HuH-7.5 (cell line): ENCODE measurements at places on chromosomes 4 and X.

GRCh38 chr4:3385711-3386420 is 55.9 kb upstream of the HGFAC start:
- DNase-seq, result no peak

GRCh38 chrX:2638279-2638678 is 52.8 kb upstream of the CD99 start:
- DNase-seq, result no peak

- DNase-seq, result no peak
Measured at GRCh38 chr4:76968937-76969336, 19.4 kb downstream of the SEPTIN11 start.

- no peak for DNase-seq
Measured at GRCh38 chrX:38232079-38232686, 11.5 kb upstream of the SRPX start.

DNA sequence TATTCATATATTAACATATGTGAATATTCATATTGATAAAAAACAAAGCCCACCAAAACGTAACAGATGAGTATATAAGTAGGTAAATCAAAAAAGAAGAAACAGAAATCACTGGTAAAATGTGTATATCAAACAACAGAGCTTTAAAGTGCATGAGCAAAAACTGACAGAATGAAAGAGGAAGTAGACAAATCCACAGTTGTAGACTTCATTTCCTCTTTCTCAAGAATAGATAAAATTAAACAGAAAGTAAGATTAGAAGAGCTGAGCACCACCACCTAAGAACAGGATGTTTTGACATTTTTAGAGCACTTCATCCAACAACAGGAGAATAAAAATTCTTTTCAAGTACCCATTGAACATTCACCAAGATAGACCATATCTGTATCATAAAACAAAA is 64.6 kb downstream of the CNKSR2 start:
- DNase-seq, result no peak

GRCh38 chr4:155011163-155011780 is 197.2 kb upstream of the NPY2R start:
- no peak for DNase-seq

- DNase-seq, result no peak
Measured at GRCh38 chr4:14049946-14050345, 422.4 kb upstream of the BOD1L1 start.
